ENCODE measurements at places on chromosomes 16 and 17.

GRCh38 chr16:15141586-15141985 is 47.5 kb upstream of the RRN3 start:
- DNase-seq, result no peak

DNA sequence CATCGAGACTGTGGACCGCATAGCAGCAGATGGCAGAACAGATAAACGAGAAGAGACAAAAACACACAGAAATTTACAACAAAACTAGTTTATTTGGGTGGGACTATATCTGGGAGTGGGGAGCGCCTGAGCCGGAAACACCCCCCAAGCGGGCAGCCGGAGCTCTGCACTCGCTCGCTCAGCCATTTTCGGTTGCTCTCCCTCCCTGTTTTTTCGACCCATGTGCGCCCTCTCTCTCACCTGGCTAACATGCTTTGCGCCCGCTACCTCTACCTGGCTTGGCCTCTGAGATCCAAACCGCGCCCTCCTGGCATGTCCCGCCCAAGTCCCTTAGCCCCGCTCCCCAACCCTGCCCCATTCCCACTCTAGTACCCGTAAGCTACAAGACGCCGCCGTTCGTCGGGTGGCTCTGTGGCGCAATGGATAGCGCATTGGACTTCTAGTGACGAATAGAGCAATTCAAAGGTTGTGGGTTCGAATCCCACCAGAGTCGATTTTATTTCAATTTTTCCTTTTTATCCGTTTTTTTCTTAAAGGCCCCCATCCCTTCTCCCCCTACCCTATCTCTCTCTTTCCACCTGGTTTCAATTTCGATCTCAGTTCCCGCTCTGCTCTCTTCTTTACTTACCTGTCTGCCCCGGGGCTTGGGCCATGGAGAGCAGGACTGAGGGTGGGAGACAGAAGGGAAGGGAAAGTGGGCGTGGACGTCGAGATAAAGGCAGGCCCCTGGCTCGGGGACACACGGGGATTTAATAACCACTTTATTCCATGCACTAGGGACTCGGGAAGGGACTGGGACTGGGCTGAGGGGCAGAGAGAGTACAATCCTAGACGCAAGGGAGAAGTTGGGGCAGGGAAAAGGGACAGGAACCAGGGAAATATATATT is 2.4 kb upstream of the ALOXE3 start:
- no peak for DNase-seq

DNA sequence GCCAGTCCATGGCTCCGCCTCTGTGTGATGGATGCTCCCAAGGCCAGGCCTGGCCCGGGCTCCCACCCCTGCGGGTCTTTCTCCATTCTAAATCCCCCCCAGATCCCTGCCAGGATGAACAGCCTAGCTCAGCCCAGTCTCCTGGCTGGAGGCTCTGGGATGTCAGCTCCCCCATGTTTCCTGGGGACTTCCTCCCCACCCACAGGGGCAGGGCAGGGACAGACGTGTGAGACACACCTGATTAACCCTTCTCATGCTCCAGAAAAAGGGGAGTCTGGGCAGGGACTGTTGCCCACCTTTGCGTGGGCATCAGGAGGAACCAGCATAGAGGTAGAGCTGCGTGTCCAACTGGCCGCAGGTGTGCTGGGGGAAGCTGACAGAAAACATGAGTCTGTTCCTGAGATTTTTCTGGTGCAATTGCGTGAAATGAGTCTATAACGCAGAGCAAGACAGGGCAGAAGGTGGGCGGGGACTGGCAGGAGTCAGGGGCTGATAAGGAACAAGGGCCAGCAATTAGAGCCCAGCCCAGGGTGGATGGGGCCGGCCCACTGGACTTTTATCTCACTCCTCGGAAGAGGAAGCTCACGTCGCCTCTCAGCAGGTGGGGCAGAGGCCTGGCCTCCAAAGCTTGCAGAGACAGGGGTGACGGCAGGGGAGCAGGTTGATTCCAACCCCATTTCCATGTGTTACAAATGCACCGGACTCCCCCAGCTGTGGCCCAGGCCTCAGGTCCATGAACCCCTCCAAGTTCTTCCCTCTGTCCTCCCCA is 238.2 kb downstream of the RBFOX3 start:
- DNase-seq, result no peak

DNA sequence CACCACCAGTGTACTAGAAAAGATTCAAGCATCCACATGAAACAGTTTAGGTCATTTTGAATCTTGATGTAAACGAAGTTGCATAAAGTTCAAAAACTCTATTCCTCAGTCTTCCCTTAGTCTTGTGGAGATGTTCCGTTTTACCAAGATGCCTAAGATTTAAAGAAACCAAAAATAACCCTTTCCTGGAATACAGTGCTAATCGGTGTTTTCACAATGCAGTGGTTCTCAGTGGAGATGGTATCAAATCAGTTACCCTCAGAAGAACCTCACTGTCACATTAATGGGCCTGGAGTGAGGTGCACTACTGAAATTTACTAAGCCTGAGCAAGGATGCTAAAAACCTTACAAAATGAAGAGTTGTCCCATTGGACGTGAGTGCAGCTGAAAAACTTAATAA is 9.1 kb downstream of the PTRH2 start:
- DNase-seq, result no peak

DNA sequence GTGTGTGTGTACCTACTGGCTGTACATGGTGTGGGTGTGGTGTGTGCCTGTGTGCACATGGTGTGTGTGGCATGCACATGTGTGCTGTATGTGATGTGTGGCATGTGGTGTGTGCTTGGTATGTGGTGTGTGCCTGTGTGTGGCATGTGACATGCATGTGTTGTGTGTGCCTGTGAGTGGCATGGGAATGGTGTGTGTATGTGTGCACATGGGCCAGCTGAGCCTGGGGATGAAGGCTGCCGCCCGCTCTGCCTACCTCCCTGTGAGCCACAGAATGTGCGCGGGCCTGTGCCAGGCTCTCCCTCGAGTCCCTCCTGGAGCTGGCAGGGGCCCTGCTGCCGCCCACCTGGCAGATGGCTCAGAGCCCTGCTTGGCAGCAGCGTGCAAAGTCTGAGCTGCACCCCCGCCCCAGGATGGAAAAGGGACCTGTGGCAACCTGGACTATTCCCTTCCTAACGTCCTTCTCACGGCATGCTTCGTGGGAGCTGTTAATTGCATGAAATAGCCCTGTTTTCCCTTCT is 9.3 kb downstream of the PRSS27 start:
- DNase-seq, result no peak

GRCh38 chr17:60311936-60312335 is 80.0 kb downstream of the USP32 start:
- no peak for DNase-seq
